ENCODE measurements at places on chromosomes 13 and 19.
A peak's percentile ranks its signal among the peaks of the same experiment; 100 is the strongest.

DNA sequence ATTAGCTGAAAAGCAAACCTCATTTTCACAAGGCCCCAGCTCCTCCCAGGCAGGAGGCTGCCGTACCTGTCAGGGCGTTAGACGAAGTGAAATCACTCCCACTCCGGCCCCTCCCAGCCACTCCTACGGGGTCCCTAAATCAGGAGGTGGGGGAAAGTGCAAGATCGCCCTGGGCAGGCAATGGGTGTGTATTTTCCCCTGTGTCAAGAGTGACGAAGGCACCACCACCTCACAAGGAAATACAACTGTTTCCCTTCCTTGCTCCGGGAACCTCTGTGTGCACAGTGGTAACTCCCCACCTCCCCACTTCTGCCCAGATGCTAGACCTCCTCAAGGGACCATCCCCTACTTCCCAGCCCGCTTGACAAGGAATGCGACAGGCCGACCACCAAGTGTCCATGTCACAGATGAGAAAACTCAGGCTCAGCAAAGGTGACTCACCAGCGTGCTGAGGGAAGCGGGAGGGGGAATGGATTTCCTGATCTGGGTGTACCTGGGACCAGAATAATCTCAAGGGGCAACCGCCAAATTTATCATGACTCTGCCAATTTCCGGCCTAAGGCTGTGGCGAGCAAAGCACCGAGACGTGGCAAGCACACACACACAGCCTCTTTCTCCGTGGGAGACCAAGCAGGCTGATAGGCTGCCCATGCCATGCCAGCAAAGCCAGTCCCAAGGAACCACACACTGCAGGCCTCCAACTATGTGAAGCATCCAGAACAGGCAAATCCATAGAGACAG is 7.3 kb downstream of the PPP6R1 start:
- DNase-seq, result no peak

- no peak for DNase-seq
Measured at GRCh38 chr13:111925146-111925875, 141.6 kb upstream of the SOX1 start.

GRCh38 chr13:101211261-101211660 is 205.0 kb downstream of the NALCN start:
- no peak for DNase-seq

DNA sequence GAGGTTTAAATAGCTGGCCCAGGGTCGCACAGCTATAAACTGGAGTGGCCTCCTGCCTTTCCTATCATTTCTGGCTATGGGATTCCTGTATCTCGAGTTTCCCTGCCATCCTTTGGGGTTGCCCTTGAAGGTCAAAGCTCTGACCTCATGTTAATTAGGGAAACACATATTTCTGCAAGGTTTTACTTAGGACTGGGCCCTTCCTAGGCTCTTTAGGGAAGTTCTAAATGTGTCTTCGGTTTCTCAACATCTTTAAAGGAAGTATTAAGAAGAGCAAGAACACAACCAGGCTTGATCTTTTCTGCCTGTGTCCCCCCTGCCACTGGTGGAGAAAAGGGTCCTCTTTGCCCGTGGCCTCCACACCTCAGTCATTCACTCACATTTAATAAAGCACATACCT is 10.8 kb downstream of the LCP1 start:
- DNase-seq, result no peak

DNA sequence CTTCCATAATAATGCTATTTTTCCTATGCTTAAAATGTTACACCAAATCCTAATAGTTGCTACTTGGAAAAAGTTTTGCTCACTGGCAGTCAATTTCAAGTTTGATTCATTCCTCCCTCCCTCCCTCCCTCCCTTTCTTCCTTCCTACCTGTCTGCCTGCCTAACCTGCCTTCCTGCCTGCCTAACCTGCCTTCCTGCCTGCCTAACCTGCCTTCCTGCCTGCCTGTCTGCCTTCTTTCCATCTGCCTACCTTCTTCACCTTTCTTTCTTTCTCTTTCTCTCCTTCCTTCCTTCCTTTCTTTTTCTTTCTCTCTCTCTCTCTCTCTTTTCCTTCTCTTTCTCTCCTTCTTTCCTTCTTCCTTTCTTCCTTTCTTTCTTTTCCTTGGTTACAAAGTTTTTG is 418.7 kb downstream of the PCDH9 start:
- DNase-seq, result no peak

DNA sequence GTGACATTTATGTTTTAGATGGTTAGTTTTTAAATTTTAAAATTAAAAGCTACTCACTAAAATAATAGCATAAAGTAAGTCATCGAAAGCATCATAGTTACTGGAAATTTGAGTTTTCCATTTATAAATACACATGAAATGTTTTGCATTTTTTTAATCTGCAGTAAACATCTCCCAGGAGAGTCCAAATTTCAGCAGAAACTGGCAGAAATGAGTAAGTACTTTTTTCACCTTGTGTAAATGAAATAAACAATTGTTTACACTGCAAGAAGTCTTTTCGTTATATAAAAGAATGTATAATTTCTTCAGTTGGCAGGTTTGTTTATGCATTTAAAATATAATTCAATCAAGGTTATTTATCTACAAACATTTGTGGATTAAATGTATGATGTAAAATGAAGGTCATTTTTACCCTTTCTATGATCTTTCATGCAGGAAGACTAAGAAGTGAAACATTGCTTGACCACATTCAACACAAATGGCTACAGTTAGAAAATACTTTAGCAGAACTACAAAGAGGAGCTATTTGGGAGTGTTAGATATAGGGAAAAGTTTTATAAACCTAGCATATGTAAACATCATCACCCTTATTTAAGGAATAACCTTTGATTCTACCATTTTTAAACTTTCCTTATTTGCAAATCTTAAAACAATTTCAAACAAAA is 55.6 kb downstream of the RCBTB2 start:
- no peak for DNase-seq

DNA sequence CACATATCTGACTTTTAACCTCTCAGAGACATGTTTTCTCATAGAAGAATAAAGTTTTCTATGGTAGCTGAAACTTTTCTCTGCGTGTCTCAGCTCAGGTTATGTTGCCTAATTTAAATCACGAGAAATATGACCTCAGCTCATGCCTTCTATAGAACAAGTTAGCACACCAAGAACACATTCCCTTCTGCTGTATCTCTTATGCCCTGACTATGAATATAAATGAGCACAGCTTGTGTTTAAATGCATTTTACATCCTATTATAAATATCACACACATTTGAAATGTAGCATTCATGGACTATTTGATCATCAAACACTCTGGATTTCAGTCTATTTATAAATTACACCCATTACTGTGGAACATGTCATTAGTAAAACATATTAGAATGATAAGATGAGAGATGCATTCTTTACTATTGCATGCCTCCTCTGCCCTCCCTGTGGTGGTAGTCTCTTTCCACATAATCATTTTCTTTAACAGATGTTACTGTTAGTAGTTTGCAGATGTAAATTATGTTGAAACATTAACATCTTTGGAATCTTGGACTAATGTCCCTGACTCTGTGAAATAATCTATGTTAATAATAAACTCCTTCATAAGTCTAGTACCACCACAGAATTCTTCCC is 2044.9 kb upstream of the PCDH20 start:
- DNase-seq, result no peak

DNA sequence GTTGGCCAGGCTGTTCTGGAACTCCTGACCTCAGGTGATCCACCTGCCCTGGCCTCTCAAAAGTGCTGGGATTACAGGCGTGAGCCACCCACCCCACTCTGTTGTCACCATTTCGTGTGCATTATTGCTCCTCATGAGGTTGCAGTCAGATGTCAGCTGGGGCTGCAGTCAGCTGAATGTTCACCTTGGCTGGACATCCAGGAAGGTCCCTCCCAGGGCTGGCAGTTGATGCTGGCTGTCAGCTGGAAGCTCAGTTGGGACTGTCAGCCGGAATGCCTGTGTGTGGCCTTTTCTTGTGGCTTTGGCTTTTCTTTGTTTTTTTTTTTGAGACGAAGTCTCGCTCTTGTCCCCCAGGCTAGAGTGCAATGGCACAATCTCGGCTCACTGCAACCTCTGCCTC is 6.6 kb downstream of the MEGF8 start:
- no peak for DNase-seq

DNA sequence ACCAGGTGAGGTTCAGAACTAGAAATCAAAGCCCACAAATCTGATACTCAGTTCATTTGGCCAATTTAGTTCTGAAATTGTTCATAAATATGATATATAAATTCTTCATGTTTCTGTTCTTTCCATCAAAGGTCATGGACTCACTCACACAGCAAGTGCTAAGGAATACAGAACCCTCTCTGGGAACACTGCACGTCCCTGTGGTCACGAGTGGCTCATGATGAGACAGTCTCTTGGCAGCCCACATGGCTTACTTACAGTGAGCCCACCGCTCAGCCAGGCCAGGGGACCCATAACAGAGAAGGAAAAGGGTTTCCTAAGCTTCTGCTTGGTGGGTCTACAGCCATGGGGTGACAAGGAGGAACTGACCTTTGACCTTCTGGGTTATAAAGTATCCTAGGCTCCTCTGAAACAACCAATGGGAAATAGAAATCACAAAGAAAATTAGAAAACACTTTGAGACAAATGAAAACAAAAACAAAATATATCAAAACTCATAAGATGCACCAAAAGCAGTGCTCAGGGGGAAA is 67.4 kb downstream of the CDADC1 start:
- no peak for DNase-seq

GRCh38 chr13:20714161-20714560 is 10.7 kb downstream of the IL17D start:
- no peak for DNase-seq

- peak; percentile 89 for DNase-seq
Measured at GRCh38 chr19:32223595-32224370, 121.6 kb upstream of the ZNF507 start.

GRCh38 chr13:110458594-110459365 is 102.7 kb downstream of the RAB20 start:
- DNase-seq, result no peak

DNA sequence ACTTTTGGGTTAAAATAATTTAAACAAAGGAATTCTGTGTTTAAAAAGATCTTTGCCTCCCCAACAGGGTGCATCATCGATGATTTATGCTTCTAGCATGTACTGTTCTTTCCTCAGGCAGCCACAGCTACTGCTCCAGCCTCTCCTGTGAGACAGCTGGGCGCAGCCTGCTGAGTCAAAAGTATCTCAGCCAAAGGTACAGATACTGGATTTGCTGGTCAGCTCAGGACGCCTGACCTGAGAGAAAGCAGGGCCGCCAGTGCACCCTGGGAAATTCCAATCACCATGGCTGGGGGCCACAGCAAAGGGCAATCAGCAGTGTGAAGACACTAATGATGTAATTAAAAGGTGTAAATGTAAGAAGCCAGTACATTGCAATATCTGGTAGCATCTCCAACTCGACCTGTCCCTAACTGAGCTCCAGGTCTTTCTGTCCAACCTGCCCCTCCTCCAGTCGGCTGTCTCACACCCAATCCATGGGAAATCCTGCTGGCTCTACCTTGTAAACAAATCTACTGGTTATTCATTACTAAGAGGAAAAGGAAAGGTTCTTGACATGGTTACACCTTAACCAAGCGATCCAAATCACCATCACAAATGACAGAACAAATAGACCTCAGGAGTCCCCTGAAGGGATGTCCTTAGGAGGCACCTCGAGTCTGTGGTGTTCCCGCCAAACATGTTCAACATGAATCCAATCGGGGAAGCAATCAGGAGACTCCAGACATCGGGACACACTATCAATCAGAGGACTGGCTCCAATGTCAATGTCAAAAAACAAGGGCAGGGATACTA is 7.3 kb downstream of the OPA3 start:
- DNase-seq, result no peak

DNA sequence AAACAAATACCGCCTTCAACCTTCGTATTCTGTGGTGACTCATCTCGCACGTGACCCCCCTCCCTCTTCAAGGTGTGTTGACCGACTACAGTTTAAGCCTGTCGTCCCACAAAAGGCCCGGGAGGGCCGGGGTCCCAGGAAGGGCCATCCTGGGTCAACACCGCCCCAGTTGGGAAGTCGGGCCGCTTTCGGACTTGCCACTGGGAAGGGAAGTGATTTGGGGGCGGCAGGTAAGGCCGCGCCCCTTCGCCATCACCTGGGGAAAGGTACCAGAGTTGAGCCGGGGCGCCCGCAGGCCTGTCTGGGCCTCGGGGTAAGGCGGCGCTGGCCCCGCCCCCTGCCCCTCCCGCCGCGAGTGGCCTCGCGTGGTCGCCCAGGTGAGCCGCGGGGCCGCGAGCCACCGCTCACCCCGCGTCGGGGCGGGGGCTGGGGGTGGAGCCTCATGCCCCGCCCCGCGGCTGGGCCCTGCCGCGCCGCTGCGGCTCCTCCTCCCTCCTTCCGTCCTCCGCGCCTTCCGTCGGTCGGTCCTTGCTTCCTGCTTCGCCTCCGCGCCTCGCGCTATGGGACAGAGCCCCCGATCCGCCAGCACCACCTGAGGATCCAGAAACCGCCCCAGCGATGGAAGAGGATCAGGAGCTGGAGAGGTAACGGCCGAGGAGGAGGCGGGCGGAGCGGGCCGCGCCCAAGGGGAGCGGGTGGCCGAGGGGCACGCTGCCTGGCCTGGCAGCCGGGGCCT is at the start of gene POLR1D:
Gene POLR1D (plus strand): TSS at position 527 of the 736 bp plus-strand sequence. CDS start 92 bp downstream, at position 619.
- peak; percentile 83 for DNase-seq

DNA sequence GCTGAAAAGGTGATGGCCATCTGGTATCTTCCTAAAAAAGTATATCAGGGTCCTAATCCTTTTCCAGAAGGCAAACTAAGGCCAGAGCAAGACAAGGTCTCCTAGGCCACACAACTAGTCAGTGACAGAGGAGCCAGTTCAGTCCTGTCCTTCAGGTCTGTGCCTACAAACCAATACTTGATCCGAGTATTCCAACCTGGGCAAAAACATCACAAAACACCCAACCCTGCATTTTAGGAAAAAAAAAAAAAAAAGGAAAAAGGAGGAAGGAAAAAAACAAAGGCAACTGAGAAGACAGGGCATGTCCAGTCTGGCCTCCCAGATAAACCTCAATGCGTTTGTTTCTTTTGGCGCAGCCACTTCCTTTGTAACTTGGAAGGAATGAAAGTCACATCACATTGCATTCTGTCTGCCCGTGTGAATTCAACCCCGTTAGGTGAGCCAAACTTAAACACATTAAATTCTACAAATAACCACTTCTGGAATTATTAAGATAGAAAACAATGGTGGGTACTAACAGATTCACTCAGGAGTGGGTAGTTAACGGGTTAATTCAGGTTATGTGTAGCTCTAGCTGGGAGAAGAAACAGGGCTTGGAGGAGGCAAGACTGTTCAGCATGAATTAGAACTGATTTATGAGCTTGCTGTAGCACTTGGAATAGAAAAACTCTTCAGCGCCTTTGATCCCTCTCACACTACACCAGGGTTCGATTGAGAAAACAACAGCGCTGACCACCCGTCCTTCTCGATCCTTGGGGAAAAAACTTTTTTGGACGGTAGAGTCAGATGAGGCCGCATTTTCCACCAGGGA is 43.0 kb upstream of the HNRNPA1L2 start:
- no peak for DNase-seq

DNA sequence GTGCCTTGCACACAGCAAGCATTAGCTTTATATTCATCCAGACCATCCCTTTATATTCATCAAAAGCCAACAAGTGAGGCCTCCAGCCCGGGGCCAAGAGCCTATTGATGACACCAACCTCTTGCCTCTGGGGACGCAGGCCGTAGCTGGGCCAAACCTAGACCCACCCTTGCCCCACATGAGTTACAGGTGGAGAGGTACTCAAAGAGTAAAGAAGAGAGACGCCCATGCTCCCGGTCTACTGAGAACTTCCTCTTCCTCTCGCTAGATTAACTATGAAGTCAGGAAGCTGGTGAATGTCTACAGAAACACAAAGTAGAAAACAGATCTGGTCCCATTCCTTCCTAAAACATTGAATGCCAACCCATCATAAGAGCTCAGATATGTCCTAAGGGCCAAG is 3.8 kb upstream of the MLNR start:
- no peak for DNase-seq
